ENCODE measurements at places on chromosomes 6 and 20. TPM values are rescaled to one million over a fixed set of nuclear protein-coding genes. Genes with fewer than 3 reads are reported as not detected.

Gene RSPO4
- 0.66 TPM for total RNA-seq

Gene COL19A1
- total RNA-seq: 2.3 TPM

Gene COL10A1
- 8.5 TPM for total RNA-seq

Gene ARMH2
- total RNA-seq: not detected

Gene JPH2
- 14.8 TPM for total RNA-seq

Gene FILIP1
- total RNA-seq: 16.8 TPM

Gene ZNF165
- 0.82 TPM for total RNA-seq

Gene MTCH1
- total RNA-seq: 175 TPM

Gene MLIP
- 8.0 TPM for total RNA-seq

Gene BMP2
- 15.4 TPM for total RNA-seq

Gene PKIB
- total RNA-seq: 19.4 TPM

Gene COL21A1
- total RNA-seq: 44.6 TPM

Gene OVOL2
- 1.1 TPM for total RNA-seq

Gene CUL7
- 33.0 TPM for total RNA-seq

Gene TMEM200A
- 31.0 TPM for total RNA-seq

Gene BPIFB2
- total RNA-seq: not detected

Gene FAM83C
- 0.16 TPM for total RNA-seq

Gene FAM83B
- 4.5 TPM for total RNA-seq

Gene SAPCD1
- total RNA-seq: 3.8 TPM

Gene ITPR3
- 9.6 TPM for total RNA-seq

Gene KCNK15
- 1.4 TPM for total RNA-seq

Gene LRFN2
- 6.2 TPM for total RNA-seq

Gene TGM3
- 0.66 TPM for total RNA-seq

Gene DSP
- 98.2 TPM for total RNA-seq

Gene TREML1
- 0.55 TPM for total RNA-seq

Gene RAMACL
- total RNA-seq: 5.2 TPM

Gene BRD2
- 125 TPM for total RNA-seq

Gene DPPA5
- not detected for total RNA-seq

Gene ZNF343
- total RNA-seq: 25.0 TPM

Gene PTGIS
- total RNA-seq: 17.7 TPM

Gene SNAI1
- 0.22 TPM for total RNA-seq

Gene DUSP15
- total RNA-seq: 9.0 TPM

Gene SEL1L2
- total RNA-seq: 0.60 TPM

Gene NEURL2
- 12.8 TPM for total RNA-seq

Gene ZNF341
- 2.2 TPM for total RNA-seq

Gene TGM2
- total RNA-seq: 151 TPM

Gene ZNF831
- 0.16 TPM for total RNA-seq

Gene CPNE5
- 10.8 TPM for total RNA-seq

Data from camera-type eye (tissue), 1 donor.